ENCODE measurements at places on chromosomes 5 and 9. TPM values are rescaled to one million over a fixed set of nuclear protein-coding genes. Genes with fewer than 3 reads are reported as not detected.

DNA sequence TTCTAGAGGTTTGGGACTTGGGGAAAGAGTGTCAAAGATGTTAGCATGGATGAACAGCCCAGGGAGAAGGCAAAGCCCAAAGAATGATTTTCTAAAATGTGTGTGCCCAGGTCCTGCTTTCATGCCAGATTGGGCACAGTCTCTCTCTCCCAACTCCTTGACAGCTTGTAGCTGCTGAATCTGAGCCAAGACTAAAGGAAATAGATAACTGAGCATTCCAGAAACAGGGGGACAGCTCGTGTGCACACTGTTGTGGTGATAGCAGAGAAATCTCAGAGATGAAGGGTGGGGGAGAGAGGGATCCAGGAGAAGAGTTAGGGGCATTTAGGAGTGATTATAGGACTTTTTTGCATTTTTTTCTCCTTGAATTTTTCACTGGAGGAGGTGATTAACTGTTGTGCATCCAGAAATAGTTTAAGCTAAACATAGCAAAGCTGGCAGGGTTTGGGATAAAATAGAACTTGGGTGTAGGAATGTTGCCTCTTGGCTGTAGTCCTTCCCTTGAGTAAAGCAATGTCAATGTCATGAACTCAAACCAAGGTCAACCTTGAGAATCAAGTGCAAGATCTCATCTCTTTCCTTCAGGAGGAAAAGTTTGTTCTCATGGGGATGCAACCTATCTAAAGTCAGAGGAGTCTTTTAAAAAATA, 245.9 kb downstream of the SH3GL2 start:
- DNase-seq, result no peak

DNA sequence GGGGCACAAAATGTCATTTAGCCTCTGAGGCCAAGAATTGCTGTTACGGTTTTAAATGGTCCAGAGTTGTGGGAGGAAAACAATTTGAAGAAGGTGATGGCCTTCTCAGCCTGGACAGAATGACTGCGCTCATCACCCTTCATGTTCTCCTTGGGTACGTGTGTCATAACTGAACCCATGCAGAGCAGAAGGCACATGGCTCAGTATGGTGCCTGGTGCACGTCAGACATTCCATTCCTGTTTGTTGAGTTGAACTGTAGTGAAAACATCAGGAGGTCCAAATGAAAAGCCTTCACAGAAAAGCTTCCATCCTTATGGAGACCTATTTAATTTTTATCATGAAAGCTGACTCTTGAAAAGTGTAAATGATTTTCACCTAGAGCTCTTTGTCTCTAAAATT, 133.2 kb downstream of the CFAP90 start:
- no peak for DNase-seq

Gene PCDHB14
- 1.6 TPM for total RNA-seq

Gene NTMT1
- 31.2 TPM for total RNA-seq

Gene LECT2
- not detected for total RNA-seq

Gene CCDC183
- 0.48 TPM for total RNA-seq

All from glomerular endothelial cell (primary cell).